Activated CD8-positive, alpha-beta T cell treated with anti-CD3 and anti-CD28 coated beads for 36 hours (primary cell): ENCODE measurements at places on chromosomes 12 and 14. TPM values are rescaled to one million over a fixed set of nuclear protein-coding genes. Genes with fewer than 3 reads are reported as not detected.

The ABCC9 gene
- total RNA-seq: not detected

The CLEC6A gene
- not detected for total RNA-seq

The STON2 gene
- not detected for total RNA-seq

GRCh38 chr12:59780605-59781135 lies 184.8 kb downstream of the SLC16A7 start:
- H3K4me3 ChIP-seq: no peak overlapping the region
- peak overlapping the region; percentile 20 for H3K27ac ChIP-seq
- DNase-seq: no peak

The CS gene
- total RNA-seq: 297 TPM
